ENCODE measurements at places on chromosomes 4 and X. TPM values are rescaled to one million over a fixed set of nuclear protein-coding genes. Genes with fewer than 3 reads are reported as not detected.

DNA sequence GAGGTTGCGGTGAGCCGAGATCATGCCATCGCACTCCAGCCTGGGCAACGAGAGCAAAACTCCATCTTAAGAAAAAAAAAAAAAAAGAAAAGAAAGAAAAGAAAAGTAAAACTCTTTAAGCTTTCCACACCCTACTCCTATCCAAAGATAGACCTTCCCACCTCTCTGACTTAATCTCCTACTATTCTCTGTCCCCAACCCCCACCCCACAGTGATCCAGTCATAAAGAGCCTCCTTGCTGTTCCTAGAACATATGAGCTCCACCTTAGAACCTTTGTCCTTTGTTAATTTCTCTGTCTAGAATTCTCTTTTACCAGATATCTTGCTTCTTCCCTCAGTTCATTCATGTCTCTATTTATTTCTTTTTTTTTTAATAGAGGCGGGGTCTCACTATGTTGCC, 30.1 kb upstream of the MSN start:
- no peak for DNase-seq

- no peak for DNase-seq
Observed at GRCh38 chrX:56462389-56462788, 101.0 kb upstream of the UBQLN2 start.

DNA sequence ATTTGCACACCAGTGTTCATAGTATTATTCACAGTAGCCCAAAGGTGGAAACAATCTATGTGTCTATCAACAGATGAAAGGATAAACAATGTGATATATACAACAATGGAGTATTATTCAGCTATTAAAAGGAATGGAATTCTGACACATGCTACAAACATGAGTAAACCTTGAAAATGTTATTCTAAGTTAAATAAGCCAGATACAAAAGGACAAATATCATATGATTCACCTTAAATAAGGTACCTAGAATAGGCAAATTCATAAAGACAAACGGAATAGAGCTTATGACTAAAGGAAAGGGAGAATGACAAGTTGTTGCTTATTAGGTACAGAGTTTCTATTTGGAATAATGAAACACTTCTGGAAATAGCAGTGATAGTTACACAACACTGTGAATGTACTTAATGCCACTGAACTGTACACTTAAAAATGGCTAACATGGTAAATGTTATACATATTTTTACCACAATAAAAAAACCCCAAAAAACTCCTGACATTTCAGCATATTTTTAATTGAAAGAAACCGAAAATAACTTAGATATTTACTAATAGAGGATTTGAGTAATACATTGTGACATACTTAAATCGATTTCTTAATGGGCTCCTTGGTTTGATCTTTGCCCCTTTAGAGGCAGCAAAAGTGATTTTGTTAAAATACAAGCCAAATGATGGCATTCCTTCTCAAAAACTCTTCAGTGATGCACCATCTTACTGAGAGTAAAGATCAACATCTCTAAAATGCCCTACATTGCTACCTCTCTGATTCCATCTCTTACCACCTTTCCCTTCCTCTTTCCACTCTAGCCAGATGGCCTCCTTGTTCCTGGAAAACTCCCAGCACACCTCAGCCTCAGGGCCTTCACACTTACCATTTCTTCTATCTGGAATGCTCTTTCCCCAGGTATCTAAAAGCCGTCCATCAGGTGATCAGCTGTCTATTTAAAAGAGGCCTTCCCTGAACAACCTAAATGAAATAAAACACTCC, 8.6 kb upstream of the CYP2U1 start:
- no peak for DNase-seq

Gene ADH5
- 234 TPM for polyA plus RNA-seq

Gene WDR44
- polyA plus RNA-seq = 13.3 TPM
